ENCODE measurements at places on chromosomes 5 and 9.
A peak's percentile ranks its signal among the peaks of the same experiment; 100 is the strongest.

GRCh38 chr5:8814105-8814504, 731.8 kb downstream of the SEMA5A start:
- DNase-seq = no peak

DNA sequence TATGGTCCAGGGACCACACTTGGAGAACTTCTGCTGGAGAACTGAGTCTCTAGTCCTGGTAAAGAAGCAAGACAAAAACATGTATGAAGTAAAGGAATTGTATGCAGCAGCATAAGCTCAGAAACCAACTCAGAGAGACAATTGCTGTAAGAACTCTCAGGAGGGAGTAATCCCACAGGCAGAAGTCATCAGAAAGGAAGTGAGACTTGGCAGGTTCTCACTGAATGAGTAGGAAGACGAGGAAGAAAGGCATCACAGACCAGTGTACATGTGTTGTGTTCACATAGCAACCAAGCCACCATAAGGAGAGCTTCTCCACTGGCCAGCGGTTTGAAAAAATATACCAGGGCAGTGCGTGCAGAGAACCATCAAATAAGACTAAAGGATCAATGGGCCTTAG, 57.9 kb upstream of the FST start:
- no peak for DNase-seq

DNA sequence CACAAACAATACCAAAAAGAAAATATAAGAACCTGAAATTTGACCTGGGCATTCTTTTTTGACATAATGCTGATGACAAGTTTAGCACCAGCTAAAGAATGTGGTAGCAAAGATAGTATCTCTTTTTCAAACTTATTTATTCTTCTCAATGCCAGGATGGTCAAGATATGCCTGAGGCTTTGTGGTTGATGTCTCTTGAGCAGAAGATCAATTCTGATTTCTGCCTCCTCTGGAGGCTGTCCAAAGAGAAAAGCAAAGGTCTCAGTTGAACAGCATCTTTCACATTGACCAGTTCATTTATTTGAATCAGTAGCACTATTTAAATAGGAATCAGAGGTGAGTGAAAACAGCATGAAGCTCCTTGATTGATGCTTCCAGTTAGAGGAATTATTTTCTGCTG, 588.2 kb downstream of the HTR1A start:
- no peak for DNase-seq

DNA sequence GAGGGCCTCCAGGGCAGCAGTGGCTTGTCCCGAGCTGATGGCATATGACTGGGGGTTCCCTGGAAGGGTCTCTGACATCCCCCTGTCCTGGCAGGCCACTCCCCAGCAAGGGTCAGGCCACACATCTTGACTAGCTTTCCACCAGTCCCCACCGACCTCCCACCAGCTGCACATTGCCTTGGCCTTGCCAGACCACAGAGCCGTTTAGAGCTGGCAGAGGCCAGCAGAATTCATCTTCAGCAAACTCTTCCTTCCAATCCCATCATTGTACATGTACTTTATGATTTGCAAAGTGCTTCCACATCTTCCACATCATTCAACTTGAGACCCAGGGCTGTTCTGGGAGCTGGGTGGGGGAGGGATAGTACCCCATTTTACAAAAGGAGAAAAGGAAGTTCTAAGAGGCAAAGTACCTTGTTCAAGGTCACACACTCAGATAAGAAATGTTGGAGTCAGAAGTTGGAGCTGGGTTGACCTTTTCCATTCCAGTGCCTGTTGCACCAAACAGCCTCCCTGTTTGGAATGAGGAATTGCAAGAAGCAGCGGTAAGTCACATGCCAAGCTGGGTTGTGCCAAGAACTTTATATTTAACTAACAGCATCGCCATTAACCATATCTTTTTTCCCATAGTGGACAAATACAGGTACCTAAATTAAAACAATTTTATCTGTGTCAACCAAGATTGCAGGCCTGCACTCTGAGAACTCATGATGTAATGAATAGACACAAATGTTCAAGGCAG, 25.8 kb upstream of the COL15A1 start:
- DNase-seq = no peak

- DNase-seq = no peak
Measured at GRCh38 chr9:69494208-69494607, 169.2 kb downstream of the ENTREP1 start.

- peak; percentile 53 for DNase-seq
Measured at GRCh38 chr5:94524841-94525697, 93.3 kb downstream of the KIAA0825 start.

- no peak for DNase-seq
Measured at GRCh38 chr5:481347-481746, 38.4 kb downstream of the EXOC3 start.

- no peak for DNase-seq
Measured at GRCh38 chr5:21236971-21237427, 1249.0 kb upstream of the CDH18 start.

GRCh38 chr9:131736431-131736830, 3.4 kb downstream of the RAPGEF1 start:
- DNase-seq = no peak

- no peak for DNase-seq
Measured at GRCh38 chr9:131845305-131846298, 105.7 kb upstream of the RAPGEF1 start.

DNA sequence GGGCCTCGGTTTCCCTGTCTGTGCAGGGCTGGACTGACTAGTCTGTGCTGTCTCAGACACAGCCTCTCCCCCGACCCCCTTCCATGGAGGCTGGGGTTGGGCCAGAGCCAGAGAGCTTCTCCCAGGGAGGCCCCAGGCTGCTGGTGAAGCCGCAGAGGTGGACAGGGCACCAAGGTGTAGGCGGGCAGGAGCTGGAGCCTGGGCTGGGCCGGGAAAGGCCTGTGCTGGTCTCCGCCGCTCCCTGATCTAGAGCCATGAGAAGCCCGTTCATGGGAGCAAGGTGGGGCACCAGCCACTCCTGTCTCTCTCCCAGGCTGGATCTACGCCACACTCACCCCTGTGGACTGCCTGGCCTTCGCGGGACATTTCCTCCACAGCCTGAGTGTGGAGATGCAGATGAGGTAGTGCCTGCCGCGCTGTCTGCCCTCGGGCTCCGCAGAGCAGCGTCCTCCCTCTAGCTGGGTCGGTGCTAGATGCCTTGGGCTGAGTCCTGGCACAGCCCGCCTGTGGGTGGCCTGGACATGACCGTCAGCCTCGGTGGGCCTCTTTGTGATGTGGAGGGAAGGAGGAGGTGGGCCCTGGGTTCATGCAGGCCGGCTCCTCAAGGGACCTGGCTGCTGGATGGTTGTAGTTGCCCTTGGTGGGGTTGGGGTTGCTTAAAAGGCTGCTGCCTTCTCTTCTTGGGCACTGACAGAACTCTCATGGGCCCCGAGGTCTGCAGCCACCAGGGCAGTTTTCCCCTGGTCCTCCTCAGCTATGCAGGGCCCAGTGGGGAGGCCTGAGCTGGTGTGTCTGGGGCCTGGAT, 79.4 kb downstream of the PHF2 start:
- no peak for DNase-seq

- DNase-seq = peak; percentile 42
Measured at GRCh38 chr9:129624168-129624759, 1.7 kb upstream of the NTMT1 start.

- DNase-seq = no peak
Measured at GRCh38 chr9:89304020-89304833, 6.8 kb upstream of the CKS2 start.

DNA sequence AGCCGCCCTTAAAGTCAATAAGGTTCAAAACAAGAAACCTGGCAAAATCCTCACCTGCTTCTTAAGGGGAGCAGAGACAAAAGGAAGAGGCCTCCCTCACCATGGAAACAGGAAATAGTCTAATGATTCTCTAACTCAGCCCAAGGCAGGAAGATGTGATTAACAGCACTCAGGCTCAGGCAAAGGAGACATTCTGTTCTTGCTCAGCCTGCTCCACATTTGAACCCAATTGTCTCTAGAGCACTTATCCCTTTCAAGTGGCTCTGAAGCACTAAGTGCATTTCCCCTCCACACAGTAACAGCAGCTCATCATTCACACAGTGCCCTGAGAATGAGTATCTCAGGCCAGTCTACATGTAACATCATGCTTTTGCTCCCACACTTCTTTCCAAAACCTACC, 72.3 kb downstream of the NIPSNAP3B start:
- DNase-seq = no peak

DNA sequence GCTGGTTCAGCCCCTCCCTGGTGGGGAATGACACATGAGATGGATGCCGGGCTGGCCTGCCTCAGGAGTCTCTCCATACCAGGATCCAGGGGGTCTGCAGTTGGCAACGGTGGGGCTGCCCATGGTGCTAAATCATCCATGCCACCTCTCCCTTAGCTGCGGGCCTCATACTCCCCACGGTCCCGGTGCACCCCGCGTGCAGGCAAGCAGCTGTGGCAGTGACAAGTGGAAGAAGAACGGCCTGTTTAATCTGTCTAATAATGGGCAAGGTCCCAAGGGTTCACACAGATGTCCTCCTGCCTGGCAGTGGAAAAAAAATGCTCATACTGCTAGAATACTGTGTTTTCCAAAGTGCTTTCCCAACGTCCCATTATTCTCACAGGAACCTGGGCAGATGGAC, 196.9 kb upstream of the PANK3 start:
- DNase-seq = no peak

- DNase-seq = no peak
Measured at GRCh38 chr5:112691339-112691680, 46.4 kb upstream of the APC start.

DNA sequence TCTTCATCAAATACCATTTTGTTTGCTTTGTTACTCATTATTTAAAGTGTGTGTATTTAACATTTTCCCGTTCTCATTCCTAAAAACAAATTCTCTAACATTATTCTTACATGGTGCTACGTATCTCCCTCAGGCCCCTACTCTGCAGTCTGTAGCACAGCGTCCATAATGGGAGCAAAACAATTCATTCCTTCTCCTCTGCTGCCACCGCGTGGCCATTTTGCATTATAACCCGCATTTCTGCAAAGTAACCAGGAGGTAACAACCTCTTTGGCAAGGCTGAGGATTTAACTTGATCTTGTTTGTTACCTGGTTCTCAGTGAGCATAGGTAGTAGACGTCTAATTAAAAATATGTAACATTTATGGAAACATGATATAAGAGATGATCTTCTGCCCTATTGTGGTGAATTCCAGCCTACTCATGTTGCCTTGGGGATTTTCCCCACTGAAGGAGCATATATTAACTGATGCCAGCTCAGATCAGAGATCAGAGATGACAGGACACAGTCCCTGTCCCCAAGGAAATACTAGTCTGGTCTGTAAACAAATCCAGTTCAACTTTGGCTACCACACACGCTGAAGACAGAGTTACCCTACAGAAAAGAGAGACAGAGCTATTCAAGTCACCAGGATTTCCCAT, 10.5 kb downstream of the OR1K1 start:
- DNase-seq = peak; percentile 78

DNA sequence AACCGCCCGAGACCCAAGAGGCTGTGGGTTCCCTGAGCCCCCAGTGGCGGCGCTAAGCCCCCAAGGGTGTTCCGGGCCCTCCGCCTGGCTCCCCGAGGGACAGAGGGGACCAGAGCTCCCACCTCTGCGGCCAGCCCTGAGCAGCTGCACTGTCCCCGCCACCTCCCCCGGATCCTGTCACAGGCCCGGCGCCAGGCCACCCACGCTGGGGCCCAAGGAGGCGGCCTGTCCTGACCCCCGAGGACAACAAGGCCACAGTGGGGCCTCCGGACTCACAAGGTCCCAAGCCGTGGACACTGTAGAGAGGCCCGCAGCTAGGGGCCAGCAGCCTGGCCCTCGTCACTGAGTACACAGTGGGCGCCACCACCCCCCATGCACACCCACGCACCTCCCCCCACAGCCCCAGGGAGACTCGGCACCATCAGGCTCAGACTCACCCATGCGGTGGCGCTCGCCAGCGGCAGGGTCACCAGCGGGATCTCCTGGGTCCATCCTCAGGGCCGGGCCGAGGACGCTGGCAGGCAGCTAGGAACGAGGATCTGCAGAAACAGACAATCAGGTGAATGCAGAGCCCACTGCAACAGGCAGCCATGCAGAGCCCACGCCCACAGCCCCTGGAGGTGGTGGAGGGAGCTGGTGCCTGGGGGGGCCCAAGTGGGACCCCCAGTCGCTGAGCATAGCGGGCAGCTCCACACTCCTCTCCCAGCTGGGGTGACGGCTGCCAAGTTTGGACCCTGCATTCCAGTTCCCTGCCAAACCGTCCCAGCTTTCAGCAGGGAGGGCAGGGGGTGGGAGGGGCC, 27.9 kb downstream of the EXD3 start:
- DNase-seq = no peak

DNA sequence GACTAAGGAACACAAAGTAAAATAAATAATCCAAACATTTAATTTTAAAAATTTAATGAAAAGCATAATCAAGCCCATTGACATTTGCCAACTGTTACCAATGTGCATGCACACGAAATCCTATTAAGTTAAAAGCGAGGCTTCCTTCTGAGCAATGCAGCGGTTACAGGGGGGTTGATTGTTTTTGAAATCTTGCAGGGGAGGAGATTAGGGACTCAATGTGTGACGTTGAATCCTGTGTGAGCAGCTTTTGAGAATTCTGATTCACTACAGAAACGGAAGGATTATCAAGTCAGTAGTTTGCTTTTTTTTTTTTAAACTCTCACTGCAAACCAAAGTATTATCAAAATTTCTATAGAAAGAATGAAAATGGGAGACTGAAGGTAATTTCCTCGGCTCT, 109.5 kb downstream of the PRKACG start:
- DNase-seq = no peak

- DNase-seq = no peak
Measured at GRCh38 chr9:70462300-70462699, 47.8 kb upstream of the KLF9 start.

DNA sequence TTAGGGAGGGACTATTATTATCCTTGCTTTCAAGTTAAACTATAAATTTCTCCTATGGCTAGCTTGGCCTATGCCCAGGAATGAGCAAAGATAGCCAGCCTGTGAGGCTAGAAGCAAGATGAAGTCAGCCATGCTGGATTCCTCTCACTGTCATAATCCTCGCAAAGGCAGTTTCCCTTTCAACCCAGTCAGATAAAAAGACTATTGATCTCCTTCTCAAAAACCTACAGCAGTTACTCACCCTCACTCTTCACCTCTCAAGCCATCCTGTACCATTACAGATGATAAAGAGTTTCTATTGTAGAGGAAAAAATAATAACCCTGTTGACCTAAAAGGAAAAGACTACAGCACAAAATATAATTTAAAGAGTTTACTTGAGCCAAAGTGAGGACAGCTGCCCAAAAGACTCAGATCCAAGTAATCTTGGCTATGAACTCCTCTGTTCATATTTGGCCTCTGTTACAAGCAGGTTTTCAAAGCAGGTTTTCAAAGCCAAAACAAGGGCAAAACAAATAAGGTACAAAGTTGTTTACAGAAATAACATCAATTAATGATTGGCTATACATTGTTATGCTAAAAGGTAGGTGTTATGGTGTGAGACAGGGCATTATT, 41.7 kb downstream of the KCNV2 start:
- no peak for DNase-seq
